Caudate nucleus (tissue), 63 donors: ENCODE measurements at places on chromosomes 5 and 9.

DNA sequence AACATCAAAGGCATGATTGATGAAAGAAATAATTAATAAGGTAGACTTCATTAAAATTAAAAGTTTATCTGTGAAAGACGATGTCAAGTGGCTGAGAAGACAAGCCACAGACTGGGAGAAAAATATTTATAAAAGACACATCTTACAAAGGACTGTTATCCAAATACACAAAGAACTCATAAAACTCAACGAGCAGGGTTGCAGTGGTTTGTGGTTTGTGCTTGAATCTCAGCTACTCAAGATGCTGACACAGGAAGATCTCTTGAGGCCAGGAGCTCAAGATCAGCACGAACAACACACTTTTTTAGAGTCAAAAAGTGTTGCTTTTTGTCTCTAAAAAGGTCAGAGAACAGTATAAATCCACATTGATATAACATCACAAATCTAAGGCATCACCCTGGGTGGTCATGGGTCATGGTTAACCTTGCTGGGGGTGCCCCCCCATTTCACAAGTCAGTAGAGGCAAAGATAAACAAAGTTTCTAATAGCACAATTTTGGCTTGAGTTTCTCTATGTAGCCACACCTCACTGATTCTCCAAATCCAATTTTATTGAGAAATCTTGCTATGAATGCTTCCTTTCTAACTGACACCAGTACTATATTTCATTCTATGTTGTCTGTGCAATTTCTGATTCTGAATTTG lies 342.9 kb upstream of the RPS23 start:
- no peak for DNase-seq

DNA sequence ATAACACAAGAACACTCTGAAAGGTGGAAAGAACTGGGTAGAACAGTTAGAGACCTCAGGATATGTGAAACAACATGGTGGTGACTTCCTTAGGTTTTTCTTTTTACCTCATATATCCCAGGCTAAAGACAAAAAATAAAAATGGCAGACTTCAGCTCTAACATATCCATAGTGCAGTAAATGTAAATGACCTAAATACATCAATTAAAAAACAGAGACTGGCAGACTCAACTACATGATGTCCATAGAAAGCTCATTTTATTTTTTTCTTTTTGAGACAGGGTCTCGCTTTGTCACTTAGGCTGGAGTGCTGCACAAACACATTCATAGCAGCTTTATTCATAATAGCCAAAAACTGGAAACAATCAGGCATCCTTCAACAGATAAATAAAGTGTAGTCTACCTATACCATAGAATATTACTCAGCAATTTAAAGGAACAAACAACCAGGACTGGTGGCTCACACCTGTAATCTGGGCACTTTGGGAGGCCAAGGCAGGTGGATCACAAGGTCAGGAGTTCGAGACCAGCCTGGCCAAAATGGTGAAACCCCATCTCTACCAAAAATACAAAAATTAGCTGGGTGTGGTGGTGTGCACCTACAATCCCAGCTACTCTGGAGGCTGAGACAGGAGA lies 4.8 kb downstream of the C5orf15 start:
- no peak for DNase-seq

GRCh38 chr9:11023201-11023600 lies 410.4 kb upstream of the PTPRD start:
- no peak for DNase-seq

GRCh38 chr5:135005076-135005475 lies 29.0 kb downstream of the PITX1 start:
- no peak for DNase-seq

DNA sequence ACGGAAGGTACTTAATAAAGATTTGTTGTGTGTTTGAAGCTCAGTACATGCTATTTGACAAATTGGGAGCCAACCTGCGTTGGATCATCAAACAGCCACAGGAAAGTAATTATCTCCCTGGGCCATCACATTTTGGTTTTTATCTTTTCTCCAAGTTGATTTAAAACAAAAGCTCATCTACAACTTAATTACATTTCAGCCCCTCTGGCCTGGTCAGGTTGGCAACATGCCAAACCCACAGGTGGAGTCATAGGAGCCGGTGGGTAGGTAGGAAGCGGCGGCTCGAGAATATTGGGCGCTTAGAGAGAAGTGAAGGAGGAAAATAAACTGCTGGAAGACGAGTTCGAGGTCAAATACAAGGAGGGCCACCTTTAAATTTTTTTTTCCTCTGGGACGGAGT lies 64.9 kb upstream of the FANCC start:
- no peak for DNase-seq

DNA sequence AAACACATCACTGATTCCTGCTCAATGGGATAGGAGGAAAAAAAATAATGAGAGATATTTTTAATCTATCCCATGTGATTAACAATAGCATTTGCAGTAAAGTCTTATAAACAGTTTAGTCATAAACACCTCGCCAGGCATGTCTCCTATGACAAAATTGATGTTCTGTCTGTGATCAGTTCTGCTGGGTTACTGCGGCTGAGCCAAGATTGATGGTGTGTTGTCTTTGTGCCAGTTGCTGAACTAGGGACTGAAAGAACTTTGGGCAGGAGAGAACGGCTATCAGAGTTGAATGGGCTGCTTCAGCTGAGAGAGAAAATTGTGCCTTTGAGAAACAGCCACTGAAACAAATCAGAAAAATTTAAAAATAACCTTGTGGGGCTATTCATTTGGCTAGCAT lies 37.3 kb upstream of the MAMDC2 start:
- no peak for DNase-seq

GRCh38 chr9:72790989-72791388 lies 161.9 kb downstream of the ALDH1A1 start:
- DNase-seq, result no peak

DNA sequence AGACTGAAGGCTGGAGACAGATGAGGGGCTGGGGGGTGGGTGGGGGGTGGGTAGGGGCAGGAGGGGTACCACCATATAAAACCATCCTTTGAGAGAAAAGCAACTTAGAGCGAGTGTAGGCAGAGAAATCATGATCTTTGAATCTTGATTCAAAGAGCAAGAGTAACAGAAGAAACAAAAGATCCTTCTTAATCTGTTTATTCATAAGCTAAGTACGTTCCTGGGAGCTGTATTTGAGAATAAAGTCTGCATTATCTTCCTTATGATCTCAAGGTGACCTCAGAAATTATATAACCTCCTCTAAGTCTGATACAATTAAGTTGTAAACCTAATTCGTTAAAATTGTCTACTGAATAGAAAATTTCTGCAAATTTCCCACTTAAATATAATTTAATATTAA lies 558.8 kb downstream of the NR2F1-AS1 start:
- no peak for DNase-seq

DNA sequence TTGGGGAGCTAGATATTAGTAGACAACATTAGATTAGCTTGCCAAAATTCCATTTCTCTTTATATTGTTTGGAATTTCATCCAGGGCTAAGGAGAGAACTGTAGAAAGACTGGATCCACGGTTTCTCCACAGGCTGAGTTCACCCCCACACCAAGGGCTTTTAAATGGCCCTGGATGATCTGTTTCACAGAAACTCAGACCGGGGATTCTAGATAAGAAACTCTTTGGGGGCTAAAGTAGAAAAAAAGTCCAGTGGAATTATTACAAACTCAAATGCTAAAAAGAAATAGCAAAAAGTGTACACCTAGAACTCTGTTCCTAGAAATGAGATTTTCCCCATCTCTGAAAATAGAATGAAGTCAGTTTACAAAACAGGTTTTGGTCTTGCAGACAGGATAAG lies 80.9 kb downstream of the SUSD1 start:
- DNase-seq, result no peak

DNA sequence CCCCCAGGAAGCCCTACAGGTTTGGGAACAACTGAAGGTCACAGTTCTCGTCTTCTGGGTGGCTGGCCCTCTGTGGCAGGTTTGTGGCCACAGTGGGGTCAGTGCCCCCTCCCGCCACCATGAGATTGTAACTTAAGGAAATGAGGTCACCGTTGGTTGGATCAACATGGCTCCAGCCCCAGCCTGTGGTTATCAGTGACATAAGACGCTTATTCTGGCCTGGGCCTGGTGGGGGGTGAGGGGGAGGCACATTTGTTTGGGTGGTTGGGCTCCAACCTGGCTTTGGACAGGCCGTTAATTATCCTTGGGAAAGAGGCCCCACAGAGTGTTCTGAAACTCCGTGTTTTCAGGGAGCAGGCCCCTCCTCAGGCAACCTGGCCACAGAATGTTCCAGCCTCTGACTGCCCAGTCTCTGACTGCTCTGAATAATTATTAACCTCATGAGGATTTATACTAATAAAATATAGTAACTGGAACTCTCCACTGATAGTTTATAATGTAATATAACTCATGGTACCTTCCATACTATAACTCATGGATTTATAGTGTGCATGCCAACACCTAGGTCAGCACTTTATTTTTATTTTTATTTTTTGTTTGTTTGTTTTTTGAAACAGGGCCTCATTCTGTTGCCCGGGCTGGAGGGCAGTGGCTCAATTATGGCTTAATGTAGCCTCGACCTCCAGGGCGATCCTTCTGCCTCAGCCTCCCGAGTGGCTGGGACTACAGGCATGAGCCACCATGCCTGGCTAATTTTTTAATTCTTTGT lies 58.0 kb upstream of the RPL26L1 start:
- no peak for DNase-seq

- no peak for DNase-seq
Observed at GRCh38 chr5:140594169-140594568, 29.5 kb downstream of the SLC35A4 start.

DNA sequence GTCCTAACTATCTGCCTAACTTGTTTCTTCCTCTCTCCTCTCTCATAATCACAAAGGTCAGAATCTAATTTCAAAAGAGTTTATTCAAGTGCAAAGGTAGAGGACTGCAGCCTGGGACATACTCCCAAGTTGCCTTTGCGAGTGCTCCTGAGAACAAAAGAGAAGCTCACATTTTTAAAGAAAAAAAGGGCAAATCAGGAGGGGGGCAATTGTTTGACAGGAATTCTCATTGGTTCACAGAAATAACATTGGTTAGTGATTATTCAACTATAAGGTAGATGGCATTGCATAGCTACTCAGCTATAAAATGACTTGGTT lies 108.1 kb upstream of the RAI14 start:
- DNase-seq, result no peak

- DNase-seq, result no peak
Observed at GRCh38 chr5:59976342-59976741, 82.8 kb upstream of the PDE4D start.

GRCh38 chr9:134297083-134297410 lies 29.2 kb upstream of the RXRA start:
- DNase-seq, result no peak

DNA sequence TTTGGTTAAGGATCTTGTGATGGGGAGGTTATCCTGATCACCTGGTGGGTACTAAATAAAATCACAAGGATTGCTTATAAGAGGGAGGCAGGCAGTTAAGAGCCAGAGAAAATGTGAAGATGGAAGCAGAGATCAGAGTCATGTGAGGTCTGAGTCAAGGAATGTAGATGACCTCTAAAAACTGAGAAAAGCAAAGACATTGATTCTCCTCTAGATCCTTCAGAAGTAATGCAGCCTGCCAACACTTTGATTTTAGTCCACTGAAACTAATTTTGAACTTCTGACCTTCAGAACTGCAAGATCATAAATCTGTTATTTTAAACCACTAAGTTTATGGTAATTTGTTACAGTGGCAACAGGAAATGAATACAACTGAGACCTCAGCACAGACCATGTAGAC lies 499.0 kb downstream of the GADD45G start:
- DNase-seq, result no peak

- no peak for DNase-seq
Observed at GRCh38 chr5:138605254-138605972, 30.2 kb upstream of the HSPA9 start.

- no peak for DNase-seq
Observed at GRCh38 chr5:72681781-72682180, 134.7 kb upstream of the TNPO1 start.

- no peak for DNase-seq
Observed at GRCh38 chr5:132017316-132017715, 5.9 kb upstream of the ACSL6 start.

DNA sequence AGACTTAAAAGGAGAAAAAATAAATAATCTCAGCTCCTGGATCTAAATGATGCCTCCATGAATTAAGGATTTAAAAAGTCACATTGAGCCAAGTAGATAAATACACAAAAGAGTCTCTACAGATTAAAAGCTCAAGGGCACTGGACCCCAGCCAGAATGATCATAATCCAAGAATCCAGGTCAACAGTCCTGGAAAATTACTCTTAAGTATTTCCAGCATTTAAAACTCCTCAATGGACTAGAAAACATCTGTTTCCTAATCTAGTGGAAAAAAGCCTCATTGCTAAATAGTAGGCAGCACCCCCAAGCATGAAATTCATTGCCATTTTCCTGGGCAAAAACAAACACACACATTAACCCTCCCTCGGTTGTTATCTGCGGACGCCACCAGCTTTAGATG lies 96.8 kb downstream of the FRMD3 start:
- DNase-seq, result no peak

- DNase-seq, result no peak
Observed at GRCh38 chr5:65718576-65719310, 3.2 kb downstream of the SGTB start.

GRCh38 chr9:110013064-110013463 lies 194.9 kb downstream of the C9orf152 start:
- no peak for DNase-seq

GRCh38 chr5:168931638-168932345 lies 352.6 kb upstream of the PANK3 start:
- peak; percentile 56 for DNase-seq

- no peak for DNase-seq
Observed at GRCh38 chr9:75906531-75906930, 16.1 kb downstream of the PCSK5 start.

- DNase-seq, result no peak
Observed at GRCh38 chr9:117445631-117446030, 30.8 kb upstream of the ASTN2 start.

DNA sequence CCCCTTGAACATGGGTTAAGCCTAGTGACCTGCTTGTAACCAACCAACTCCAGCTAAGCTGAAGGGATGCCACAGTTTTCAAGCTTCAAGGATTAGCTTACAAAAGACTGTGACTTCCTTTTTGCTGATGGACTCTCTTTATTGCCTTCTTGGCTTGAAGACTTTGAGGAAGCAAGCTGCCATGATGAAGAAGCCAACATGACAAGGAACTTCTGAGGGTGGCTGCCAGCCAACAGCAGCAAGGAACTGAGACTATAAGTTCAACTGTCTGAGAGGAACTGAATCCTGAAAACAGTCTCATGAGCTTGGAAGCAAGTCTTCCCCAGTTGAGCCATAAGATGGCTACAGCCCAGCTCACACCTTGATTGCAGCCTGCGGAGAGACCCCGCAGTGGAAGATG lies 116.1 kb upstream of the TAF11L2 start:
- DNase-seq, result no peak

DNA sequence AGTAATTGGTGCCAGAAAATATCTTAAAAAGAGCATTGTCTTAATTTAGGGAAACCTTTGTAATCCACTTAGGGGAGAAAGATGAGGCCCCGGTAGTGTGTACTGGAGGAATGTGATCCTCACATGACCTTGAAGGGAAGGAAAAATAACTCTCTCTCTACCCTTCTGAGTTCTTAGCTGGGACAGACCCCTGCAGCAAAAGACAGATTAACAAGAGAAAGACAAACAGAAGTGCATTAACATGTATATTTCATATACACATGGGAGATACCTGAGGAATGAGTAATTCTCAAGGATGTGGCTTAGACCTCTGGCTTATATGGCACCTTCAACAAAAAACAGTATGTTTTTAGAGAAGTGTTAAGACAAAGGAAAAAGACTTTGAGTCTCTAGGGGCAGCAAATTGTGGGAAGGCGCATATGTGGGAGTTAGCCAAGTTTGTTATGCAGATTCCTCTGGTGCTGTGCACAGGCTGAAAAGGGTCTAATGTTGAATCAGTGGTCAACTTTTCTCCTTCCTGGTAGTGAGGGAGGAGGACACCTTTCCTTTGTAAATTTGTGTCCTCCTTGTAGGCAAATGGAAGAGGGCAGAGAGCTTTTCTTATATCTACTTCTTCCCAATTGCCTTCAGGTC lies 138.8 kb downstream of the LRRC70 start:
- no peak for DNase-seq
